Stimulated activated CD4-positive, alpha-beta T cell treated with anti-CD3 and anti-CD28 coated beads, Interleukin-12 subunit alpha, Interleukin-12 subunit beta, amount 100 ng/mL, for 24 hours (primary cell): ENCODE measurements at places on chromosomes 6 and 20.

GRCh38 chr20:46060301-46060881 lies 29.4 kb downstream of the NCOA5 start:
- no peak for DNase-seq

DNA sequence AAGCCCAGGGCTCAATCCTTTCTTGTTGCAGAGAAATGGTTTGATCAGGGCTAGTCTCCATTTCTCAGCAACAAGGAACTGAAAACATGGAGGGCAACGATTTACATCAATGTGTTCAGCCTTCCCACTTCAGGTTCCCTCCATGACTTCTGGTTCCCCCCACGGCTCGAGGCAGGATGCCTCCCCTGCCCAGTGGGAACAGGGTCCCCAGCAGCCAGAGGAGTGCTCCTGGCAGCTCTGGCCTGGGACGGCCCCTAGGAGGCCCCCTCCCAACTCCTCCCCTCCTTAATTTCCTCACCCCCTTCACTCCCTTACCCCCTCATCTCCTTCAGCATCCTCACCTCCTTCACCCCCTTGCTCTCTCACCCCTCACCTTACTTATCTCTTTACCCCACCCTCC lies 283.8 kb downstream of the CDC5L start:
- DNase-seq = no peak

GRCh38 chr6:15526212-15526701 lies 136.6 kb downstream of the DTNBP1 start:
- no peak for DNase-seq

DNA sequence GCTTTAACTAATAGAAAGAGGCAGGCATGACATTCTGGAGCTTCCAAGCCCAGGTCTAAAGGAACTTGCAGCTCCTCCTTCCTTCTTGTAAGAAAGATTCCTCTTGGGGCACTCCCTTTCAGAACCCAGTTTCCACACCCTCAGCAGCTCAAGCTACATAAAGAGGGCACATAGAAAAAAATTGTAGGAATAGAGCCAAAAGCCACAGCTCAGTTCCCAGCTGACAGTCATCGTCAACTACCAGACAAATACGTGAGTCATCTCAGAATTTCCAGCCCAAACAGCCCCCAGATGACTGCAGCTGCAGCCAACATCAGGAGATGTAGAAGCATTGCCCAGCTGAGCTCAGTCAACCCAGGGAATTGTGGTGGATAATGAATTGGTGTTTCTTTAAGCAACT lies 349.8 kb upstream of the ARID1B start:
- DNase-seq = no peak

DNA sequence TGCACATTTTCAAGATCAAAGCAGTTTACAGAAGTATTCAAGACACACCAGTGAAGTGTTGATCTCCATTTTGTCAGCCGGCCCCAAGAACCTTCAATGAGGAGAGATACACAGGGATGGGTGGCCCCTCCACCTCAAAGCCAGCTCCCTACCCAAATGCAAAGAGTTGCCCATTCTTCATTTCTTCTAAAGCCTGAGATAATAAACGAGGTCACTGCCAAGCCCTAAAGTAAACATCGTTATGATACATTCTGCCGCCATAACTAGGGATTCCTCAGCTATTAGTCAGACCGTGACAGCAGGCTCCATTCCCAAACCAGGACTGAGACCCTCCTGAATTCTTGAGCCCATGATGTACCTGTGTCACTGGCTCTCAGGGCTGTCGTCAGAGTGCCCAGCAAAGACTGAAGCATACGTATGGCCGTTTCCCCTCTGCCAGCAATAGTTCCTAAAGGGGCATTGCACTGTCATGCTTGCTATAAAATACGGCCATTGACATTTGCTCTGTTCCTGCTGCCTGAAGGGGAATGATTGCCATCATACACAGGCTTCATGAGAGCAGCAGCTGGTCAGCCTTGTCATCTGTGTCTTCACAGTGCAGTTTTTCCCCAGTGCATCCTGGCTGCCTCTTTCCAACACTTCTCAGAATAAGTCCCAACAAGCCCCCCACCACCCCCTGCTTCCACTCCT lies 41.7 kb downstream of the ISM1 start:
- DNase-seq = no peak

GRCh38 chr6:126199466-126199865 lies 140.4 kb upstream of the CENPW start:
- DNase-seq = no peak

GRCh38 chr20:56519551-56519950 lies 5.0 kb upstream of the FAM209A start:
- no peak for DNase-seq

- no peak for DNase-seq
Measured at GRCh38 chr20:49171909-49172308, 16.2 kb downstream of the STAU1 start.

DNA sequence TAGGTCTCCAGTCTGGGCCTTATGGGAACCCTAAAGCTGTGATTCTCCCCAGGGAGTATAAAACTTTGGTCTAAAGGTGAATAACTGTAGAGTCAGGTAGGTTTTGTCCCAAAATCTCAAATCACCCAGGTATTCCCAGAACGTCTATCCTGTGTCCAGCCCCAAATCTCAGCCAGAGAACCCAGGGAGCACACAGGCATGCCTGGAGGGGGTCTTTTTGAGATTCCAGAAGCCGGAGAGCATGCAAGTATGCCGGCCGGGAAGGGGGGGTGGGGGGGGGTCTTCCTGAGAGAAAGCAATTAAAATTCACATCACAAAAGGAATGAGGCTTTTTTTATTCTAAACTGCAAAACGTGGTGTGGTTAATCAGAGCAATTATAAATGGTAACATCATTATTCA lies 210.0 kb downstream of the PTPRT start:
- DNase-seq = no peak

DNA sequence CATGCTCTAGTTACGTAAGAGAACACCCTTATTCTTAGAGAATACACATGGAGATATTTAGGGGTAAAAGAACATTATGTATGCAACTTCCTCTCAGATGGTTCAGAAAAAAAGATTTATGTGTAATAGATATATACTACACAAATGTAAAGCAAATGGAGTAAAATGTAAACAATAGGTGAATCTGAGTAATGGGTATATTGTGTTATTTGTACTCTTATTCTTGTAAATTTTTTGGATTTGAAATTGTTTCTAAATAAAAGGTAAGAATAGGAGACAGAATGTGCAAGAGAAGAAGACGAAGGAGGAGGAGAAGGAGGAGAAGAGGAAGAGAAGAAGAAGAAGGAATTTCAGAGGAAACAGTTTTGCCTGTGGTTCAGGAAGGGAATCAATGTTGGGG lies 22.5 kb upstream of the LCA5 start:
- DNase-seq = no peak

GRCh38 chr20:33172781-33173180 lies 4.8 kb downstream of the BPIFA2 start:
- DNase-seq = no peak

DNA sequence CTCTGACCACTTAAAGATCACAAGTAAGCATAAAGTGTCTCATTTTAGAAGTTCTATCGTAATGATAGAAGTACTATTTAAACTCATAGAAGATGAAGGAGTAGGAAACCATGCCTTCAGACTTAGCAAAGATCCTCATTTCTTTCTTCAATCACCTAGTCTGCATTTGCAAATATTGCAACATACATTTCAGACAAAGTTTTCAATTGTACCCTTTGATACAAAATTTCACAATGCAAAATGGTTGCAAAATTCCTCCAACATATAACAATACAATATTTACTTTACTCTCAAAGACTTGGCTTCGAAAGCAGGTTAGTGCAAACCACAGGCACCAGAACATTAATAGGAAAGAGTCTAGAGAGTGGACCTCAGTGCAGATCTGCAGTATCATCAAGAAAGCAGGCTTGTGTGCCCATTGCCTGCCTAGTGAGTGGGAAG lies 16.1 kb upstream of the ROS1 start:
- DNase-seq = no peak

DNA sequence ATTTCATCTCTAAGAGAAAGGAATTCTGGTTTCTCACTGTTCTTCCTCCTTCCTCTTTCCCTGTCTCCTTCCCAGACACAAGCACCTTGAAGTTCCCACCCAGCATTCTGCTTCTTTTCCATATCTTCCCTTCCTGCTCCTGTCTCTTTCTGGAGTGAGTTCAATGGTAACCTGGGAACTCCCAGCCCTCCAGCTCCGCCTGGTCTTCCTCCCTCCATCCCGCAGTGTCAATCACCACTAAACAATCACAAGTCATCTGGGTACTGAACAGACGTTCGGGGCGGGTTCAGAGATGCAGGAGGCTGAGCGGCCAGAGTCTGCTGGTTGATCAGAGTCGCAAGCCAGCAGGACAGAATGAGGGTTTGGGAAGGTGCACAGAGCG lies 7.7 kb downstream of the TTBK1 start:
- no peak for DNase-seq

GRCh38 chr6:157050537-157051265 lies 272.6 kb downstream of the TMEM242 start:
- no peak for DNase-seq

- DNase-seq = no peak
Measured at GRCh38 chr6:25064006-25064405, 128.2 kb upstream of the RIPOR2 start.

DNA sequence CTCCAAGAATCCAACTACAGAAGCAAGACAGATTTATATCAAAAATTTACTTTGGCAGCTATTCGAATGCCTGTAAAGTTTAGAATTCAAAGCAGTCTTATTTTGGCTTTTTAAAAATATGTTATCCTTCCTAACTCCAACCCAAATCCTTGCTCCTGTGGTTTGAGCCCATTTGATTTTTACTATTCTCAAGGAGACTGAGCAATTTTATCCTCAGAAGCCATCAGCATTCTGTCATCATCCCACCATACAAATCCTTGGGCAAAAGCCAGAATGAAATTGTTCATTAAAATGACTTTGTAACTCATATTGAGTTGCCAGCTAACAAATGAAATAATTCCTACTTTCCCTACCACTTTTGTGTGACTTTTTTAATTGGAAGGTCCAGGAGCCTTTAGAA lies 392.8 kb downstream of the ADGRB3 start:
- no peak for DNase-seq
